Breast epithelium (tissue), 4 donors: ENCODE measurements at places on chromosomes 5 and 9. TPM values are rescaled to one million over a fixed set of nuclear protein-coding genes. Genes with fewer than 3 reads are reported as not detected.
A peak's percentile ranks its signal among the peaks of the same experiment; 100 is the strongest.

The IFNE gene
- total RNA-seq, result 0.33 TPM

- no peaks in the 10 kb centered on the region for H3K27me3 ChIP-seq
- H3K4me3 ChIP-seq, result peak overlapping the region; percentile 90
- H3K4me1 ChIP-seq, result no peaks in the 10 kb centered on the region
- peak overlapping the region; percentile 95 for H3K27ac ChIP-seq
- H3K36me3 ChIP-seq, result no peaks in the 10 kb centered on the region
Observed at GRCh38 chr5:79691007-79691406, 1.4 kb downstream of the CMYA5 start.

GRCh38 chr5:67050125-67050524 is 146.5 kb downstream of the CD180 start:
- no peaks in the 10 kb centered on the region for H3K27me3 ChIP-seq
- no peak overlapping the region for H3K4me3 ChIP-seq
- H3K27ac ChIP-seq, result no peak overlapping the region
- no peaks in the 10 kb centered on the region for H3K4me1 ChIP-seq

DNA sequence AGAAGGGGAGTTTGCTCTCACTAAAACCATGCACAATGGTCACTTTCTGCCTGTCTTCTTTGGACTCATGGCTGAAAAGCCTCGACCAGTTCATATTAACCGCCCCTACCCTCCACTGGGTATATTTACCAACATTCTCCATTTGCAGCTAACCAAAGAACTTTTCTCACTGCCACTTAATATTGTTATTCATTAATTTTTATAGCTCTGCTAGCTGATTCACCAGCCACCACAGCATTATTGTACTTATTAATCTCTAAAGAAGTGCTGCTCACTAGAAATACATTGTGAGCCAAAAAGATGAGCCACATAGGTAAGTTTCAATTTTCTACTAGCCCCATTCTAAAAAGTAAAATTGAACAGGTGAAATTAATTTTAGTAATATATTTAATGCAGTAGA is 33.4 kb upstream of the SMIM32 start:
- H3K4me3 ChIP-seq, result no peak overlapping the region
- no peaks in the 10 kb centered on the region for H3K27me3 ChIP-seq
- H3K27ac ChIP-seq, result no peak overlapping the region
- no peaks in the 10 kb centered on the region for H3K4me1 ChIP-seq
- no peaks in the 10 kb centered on the region for H3K36me3 ChIP-seq

- no peak overlapping the region for H3K27ac ChIP-seq
- H3K4me3 ChIP-seq, result no peak overlapping the region
- H3K36me3 ChIP-seq, result no peaks in the 10 kb centered on the region
- no peaks in the 10 kb centered on the region for H3K27me3 ChIP-seq
- no peak for DNase-seq
- H3K4me1 ChIP-seq, result no peaks in the 10 kb centered on the region
Observed at GRCh38 chr9:92747459-92748232, 17.0 kb downstream of the BICD2 start.

The MARCHF3 gene
- total RNA-seq, result 16.1 TPM

GRCh38 chr5:2031581-2031980 is 148.9 kb upstream of the IRX4 start:
- no peak overlapping the region for H3K4me3 ChIP-seq
- DNase-seq, result no peak
- H3K27ac ChIP-seq, result no peak overlapping the region

The APBA1 gene
- total RNA-seq, result 6.9 TPM

GRCh38 chr5:14208071-14209021 is 65.2 kb downstream of the TRIO start:
- H3K36me3 ChIP-seq, result no peaks in the 10 kb centered on the region
- DNase-seq, result no peak
- H3K27me3 ChIP-seq, result no peaks in the 10 kb centered on the region
- H3K27ac ChIP-seq, result no peak overlapping the region
- no peak overlapping the region for H3K4me3 ChIP-seq
- peaks cover 4% of the 10 kb centered on the region for H3K4me1 ChIP-seq

DNA sequence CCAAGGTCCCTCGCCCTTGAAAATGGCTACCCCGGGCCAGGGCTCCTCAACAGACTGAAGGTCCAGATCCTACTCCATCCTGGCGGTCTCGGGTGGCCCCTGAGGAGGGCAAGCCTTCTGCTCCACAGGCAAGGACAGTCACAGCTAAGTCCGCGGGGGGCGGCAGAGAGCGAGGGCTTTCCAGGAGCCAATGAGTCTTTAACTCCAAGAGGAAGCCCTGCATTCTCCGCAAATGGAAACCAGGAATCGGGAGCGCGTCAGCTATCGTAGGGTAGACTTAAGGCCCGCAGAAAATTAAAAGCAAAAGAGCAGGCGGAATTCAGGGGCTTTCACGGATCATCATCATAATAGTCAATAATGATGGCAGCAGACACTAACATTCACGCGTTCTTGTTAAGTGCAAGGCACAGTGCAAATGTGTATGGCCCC is 87.8 kb upstream of the TNFAIP8 start:
- peak; percentile 89 for DNase-seq
- peak overlapping the region; percentile 91 for H3K27ac ChIP-seq
- no peaks in the 10 kb centered on the region for H3K36me3 ChIP-seq

GRCh38 chr5:163506726-163507125 is 1.3 kb downstream of the MAT2B start:
- peaks cover 5% of the 10 kb centered on the region for H3K4me1 ChIP-seq
- peak overlapping the region; percentile 99 for H3K27ac ChIP-seq
- peak overlapping the region; percentile 75 for H3K4me3 ChIP-seq
- no peak for DNase-seq

The PLPP6 gene
- total RNA-seq, result 8.8 TPM

GRCh38 chr5:41891066-41891707 is 13.0 kb upstream of the RIMOC1 start:
- H3K4me3 ChIP-seq, result no peak overlapping the region
- H3K4me1 ChIP-seq, result no peaks in the 10 kb centered on the region
- no peaks in the 10 kb centered on the region for H3K36me3 ChIP-seq
- no peak overlapping the region for H3K27ac ChIP-seq
- no peak for DNase-seq
- no peaks in the 10 kb centered on the region for H3K27me3 ChIP-seq

- H3K4me3 ChIP-seq, result no peak overlapping the region
- H3K27me3 ChIP-seq, result no peaks in the 10 kb centered on the region
- H3K36me3 ChIP-seq, result no peaks in the 10 kb centered on the region
- no peak for DNase-seq
- no peak overlapping the region for H3K27ac ChIP-seq
Observed at GRCh38 chr5:36880761-36881160, 4.2 kb downstream of the NIPBL start.

- no peak overlapping the region for H3K27ac ChIP-seq
- DNase-seq, result no peak
- no peak overlapping the region for H3K4me3 ChIP-seq
- no peaks in the 10 kb centered on the region for H3K27me3 ChIP-seq
- peaks cover 7% of the 10 kb centered on the region for H3K36me3 ChIP-seq
- no peaks in the 10 kb centered on the region for H3K4me1 ChIP-seq
Observed at GRCh38 chr9:97276310-97276852, 31.1 kb upstream of the CCDC180 start.

GRCh38 chr5:10860645-10861422 is 99.8 kb upstream of the DAP start:
- H3K36me3 ChIP-seq, result no peaks in the 10 kb centered on the region
- no peaks in the 10 kb centered on the region for H3K4me1 ChIP-seq
- no peak for DNase-seq
- H3K27me3 ChIP-seq, result no peaks in the 10 kb centered on the region
- H3K4me3 ChIP-seq, result no peak overlapping the region

The UIMC1 gene
- total RNA-seq, result 53.1 TPM

DNA sequence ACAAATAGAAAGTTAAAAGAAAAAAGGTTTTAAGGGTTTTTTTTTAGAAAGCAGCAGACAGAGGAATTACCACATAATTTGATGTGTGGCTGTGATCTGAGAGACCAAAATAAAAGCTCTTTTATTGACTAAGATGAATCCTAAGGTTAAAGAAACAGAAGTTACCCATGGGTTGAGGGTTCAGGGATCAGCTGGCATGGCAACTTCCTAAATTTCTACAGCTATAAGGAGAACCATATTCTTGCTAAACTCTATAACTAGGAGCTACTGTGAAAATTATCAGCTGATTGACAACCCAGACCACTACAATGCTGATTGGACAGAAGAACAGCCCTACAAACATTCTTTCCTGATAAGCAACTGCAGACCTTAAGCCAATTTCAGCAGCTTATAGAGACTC is 40.2 kb downstream of the TMEM215 start:
- H3K4me3 ChIP-seq, result no peak overlapping the region
- no peak overlapping the region for H3K27ac ChIP-seq
- H3K4me1 ChIP-seq, result no peaks in the 10 kb centered on the region
- DNase-seq, result no peak
- no peaks in the 10 kb centered on the region for H3K36me3 ChIP-seq
- no peaks in the 10 kb centered on the region for H3K27me3 ChIP-seq

The TAF1L gene
- total RNA-seq, result not detected

The F2RL2 gene
- total RNA-seq, result 3.4 TPM

GRCh38 chr5:41858890-41859289 is 11.3 kb downstream of the OXCT1 start:
- no peak for DNase-seq
- no peak overlapping the region for H3K27ac ChIP-seq
- no peaks in the 10 kb centered on the region for H3K27me3 ChIP-seq
- H3K36me3 ChIP-seq, result no peaks in the 10 kb centered on the region
- peaks cover 4% of the 10 kb centered on the region for H3K4me1 ChIP-seq

GRCh38 chr5:10446490-10446889 is 4.8 kb downstream of the ROPN1L start:
- H3K27me3 ChIP-seq, result no peaks in the 10 kb centered on the region
- H3K27ac ChIP-seq, result no peak overlapping the region
- no peaks in the 10 kb centered on the region for H3K4me1 ChIP-seq
- DNase-seq, result no peak
- no peak overlapping the region for H3K4me3 ChIP-seq

The HNRNPA0 gene
- 11.8 TPM for total RNA-seq

The WDR31 gene
- 3.6 TPM for total RNA-seq

The LEAP2 gene
- 0.80 TPM for total RNA-seq

The PFN3 gene
- not detected for total RNA-seq

The FOXD4L3 gene
- total RNA-seq, result 0.15 TPM
